AG20443 (cell line): ENCODE measurements at places on chromosomes 2 and 18.
A peak's percentile ranks its signal among the peaks of the same experiment; 100 is the strongest.

DNA sequence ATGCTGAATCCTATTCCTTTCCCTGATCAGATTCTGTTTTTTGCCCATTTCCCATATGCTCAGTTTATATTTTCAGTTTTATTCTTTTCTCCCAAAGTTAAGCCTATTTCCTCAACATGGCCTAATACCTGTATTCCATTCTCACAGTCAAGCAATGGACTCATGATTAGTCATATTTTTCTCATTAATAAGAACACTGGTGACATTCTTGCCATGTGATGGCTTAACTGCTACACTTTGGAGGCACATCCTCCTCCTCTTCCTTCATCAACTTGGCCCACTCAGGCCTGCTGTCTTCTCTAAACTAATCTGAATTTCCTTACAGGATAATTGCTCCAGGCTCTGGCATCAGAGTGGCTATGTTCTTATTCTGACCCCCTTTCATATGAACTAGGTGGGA, 679.2 kb downstream of the NYAP2 start:
- no peak for DNase-seq

GRCh38 chr2:241218131-241219029, 29.9 kb downstream of the ANO7 start:
- DNase-seq: peak; percentile 63

- no peak for DNase-seq
Observed at GRCh38 chr2:43081131-43081765, 145.2 kb downstream of the ZFP36L2 start.

GRCh38 chr2:128501006-128501690, 182.5 kb upstream of the HS6ST1 start:
- no peak for DNase-seq

- DNase-seq: no peak
Observed at GRCh38 chr2:156541229-156541628, 105.0 kb downstream of the GPD2 start.
